ENCODE measurements at places on chromosomes 5 and 9.

GRCh38 chr9:78786794-78787193 lies 489.9 kb downstream of the PSAT1 start:
- no peak for DNase-seq

DNA sequence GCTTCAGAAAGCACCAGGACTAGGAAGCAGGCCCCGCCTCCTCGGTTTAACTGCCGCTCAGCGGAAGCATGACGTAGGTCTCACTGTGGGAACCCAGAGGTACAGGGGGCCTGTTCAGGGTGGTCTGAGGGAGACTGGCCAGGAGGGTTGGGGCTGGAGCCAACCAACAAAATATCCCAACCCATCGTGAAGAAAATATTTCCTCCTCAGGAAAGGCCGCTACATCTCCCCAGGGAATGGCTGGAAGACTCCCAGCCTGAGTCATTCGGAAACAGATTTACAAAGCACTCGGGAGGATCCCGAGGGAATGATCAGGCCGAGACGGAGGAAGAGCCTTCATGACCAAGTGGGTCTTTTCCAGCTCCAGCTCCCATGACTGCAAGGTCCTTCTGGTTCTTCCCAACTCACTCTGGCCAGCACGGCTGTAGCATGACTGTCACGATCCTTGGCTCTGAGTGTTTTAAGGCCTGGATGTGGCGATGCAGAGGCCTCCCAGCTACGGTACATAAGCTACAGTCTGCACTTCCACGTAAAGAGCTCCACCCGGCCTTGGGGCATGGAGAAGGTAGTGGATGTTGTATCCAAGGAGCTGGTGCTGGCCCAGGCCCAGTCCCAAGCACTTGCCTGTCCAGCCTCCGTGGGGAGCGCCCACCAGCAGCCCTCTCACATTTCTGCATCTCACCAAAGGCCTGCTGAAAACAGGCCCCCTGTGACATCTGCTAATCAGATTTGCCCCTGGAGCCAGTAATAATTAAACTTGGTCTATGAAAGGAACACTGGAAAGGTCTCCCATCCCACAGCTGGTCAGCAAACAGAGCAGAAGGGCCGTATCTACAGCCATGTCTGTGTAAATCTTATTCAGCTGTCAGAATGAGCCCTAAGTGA lies 100.6 kb downstream of the LHFPL2 start:
- DNase-seq: no peak

DNA sequence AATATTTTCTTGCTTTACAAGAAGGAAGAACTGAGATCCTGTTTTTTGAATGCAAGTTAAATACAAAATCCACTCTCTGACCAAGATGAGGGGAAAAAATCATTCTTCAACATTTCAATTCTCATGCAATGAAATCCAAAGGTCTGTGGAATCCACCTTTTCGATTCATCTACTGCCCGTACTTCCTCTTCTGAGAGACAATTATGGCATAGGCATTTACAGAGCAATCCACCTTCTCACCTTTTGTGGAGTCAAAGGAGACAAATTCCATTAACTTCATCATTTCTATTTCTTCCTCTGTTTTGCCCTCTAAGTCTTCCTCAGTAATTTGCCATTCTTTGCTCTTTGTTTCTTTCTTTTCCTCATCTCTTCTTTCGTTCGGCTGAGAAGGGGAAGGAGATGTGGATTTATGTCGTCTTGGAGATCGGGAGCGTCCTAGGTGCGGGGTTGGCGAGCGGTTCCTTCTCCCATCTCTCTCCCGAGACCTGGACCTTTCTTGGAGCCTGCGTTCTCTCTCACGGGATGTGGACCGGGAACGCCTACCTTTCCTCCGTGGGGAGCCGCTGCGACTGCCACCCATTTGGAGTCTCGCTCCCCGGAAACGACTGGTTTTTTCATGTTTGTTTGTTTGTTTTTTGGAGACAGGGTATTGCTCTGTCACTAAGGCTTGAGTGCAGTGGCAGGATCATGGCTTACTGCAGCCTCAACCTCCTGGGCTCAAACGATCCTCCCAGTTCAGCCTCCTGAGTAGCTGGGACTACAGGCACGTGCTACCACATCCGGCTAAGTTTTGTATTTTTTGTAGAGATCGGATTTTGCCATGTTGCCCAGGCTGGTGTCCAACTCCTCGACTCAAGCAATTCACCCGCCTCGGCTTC lies 24.3 kb upstream of the AFF4 start:
- DNase-seq: no peak

- DNase-seq: no peak
Observed at GRCh38 chr9:90340421-90340820, 302.2 kb downstream of the DIRAS2 start.

GRCh38 chr5:140718266-140718592 lies 18.0 kb downstream of the ZMAT2 start:
- no peak for DNase-seq

DNA sequence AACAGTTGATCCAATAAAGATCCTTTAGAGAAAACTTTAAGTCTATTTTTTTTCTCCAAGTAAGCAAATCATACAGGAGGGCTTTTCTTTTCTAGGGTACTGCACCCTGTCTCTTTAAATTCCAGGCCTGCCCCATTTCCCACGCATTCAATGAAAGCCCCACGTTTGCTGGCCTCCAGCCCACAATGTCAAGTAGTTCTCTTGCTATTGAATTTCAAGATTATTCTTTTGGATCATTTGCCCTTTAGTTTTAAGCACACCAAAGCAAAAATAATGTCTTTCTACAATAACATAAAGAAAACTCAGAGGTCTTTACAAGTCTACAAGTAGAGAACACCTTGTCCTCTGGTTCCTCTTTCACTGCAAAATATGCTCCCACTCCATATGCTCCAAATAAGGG lies 15.6 kb downstream of the MLLT3 start:
- no peak for DNase-seq

DNA sequence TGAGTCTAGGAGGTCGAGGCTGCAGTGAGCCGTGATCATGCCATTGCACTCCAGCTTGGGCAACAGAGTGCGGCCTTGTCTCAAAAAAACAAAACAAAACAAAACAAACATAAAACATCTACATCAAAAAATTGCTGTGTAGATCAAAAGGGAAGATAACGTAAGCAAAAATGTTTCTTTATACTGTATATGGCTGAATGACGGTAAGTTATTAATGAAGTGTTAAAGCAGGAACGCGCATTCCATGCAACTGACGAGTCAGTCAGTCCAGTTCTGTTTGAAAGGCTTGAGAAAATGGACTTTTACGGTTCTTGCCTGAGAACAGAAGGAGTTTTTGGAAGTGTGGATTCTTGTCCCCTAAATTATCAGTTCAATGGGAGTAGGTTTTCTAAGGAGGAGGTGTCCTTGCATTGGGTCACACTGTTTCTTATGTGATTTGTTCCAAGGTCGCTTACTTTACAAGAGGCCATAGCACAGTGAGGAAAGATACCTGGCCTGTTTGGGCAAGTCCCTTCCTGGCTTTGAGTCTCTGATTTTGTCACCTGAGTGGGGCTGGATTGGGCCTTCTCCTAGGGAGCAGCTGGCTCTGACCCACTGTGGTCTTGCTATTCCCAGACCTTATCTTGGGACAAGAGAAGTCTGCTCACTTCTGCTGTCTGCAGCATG lies 6.6 kb upstream of the PTGS1 start:
- no peak for DNase-seq

GRCh38 chr5:127568166-127568565 lies 50.7 kb downstream of the PRRC1 start:
- DNase-seq: no peak

DNA sequence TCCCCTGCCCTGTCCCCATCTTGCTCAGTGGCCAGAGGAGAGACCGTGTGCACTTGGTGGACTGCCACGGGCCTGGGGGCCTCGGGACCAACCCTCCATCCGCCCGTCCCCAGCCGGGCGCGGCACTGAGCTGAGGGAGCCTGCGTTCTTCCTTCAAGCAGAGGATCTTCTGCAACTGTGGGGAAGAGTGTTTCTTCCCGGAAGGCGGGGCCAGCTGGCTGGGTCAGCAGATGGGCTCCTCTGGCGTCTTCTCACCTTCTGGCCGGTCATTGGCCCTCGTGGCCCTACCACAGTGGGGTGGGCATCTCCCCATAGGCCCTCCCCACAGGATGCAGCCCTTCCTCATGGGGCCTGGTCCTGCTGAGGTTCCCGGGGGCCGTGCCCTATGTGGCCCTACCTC lies 17.4 kb downstream of the RXRA start:
- no peak for DNase-seq

DNA sequence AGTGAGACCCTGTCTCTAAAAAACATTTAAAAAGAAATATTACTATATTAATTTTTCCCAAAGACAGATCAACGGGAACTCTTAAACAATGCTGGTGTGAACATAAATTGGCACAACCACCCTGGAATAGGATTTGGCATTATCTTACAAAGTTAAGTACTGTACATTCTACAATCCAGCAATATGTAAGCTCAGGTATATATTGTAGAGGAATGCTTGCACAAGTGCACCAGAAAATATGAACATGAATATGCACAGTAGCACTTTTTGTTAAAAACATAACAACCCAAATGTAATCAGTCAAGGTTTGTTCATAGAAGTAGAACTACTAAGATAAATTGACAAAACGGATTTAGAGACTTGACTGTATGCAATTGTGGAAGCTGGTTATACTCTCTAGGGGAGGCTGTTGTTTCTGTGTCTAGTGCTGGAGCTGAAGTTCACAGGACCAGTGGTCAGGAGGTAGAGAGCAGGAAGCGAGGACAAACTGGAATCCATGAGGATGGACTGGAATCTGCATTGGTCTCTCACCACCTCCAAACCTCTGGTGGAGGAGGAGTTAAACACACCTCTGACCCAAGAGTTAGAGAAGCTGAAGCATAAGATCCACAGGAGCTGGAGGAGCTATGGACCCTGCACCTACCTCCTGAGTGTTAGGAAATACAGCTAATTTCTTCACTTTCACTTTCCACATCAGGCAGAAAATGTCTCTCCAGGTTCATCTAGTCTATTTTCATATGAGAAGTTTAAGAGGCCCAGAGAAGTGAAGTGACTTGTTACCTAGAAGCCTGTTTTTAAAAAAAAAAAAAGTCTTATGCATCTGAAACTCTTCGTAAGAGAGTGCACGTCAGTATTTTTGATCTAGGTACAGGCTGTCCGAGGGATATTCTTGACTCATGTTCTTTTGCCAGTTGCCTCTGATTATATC lies 20.3 kb upstream of the RIC1 start:
- no peak for DNase-seq

DNA sequence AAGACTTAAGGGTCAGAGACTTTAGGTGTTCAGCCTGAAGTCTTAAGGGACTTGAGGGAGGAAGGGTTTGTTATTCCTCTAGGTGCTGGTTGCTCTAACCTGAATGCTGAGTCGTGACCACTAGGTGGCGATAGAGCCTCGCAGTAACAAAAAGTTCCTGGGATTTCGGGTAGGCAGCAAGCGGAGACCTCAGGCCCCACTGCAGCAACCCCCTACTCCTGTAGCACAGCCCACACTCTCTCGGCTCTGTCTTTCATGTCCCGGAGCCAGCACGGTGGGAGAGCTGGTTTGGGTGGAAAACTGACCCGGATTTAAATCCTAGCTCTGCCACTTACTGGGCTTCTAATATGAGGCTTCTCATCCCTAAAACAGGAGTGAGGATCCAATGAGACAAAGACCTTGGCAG lies 100.3 kb upstream of the PANK3 start:
- peak; percentile 37 for DNase-seq

GRCh38 chr5:111863801-111864200 lies 106.8 kb upstream of the NREP start:
- no peak for DNase-seq
